ENCODE measurements at places on chromosomes 6 and 20.
A peak's percentile ranks its signal among the peaks of the same experiment; 100 is the strongest.

- no peak for DNase-seq
Observed at GRCh38 chr6:31114541-31114878, at the start of gene PSORS1C1. TSS of gene PSORS1C1 (plus strand) at chr6:31114800. CDS start at chr6:31129633, 14,833 bp downstream.

DNA sequence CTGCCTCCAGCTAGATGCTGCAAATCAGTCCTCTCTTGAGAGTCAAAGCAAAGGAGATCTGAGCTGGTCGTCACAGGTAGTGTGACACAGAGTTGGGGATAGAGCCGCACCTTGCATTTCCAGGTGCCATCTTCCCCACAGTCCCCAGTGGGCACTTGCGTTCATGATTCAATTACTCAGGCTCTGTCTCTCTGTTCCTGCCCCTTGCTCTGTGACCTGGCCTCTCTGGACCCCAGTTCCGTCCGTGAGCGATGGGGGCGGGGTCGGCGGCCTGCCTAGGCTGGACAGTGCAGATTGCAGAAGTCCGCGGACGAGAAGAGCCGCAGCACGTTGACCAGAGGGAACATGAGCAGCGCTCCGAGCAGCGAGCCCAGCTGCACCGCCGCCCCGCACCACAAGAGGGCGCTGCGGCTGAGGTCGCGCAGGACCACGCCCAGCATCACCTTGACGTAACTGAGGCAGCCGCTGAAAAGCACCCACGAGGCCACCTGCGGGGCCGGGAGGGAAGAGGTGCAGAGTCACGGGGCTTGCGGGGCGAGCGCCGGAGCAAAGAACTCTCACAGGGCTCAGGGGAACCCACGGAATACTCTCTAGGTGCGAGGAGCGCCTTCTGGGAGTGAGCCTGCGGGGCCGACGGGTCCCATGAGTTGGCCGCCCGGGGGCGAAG lies 7.4 kb downstream of the SLC52A3 start:
- no peak for DNase-seq

DNA sequence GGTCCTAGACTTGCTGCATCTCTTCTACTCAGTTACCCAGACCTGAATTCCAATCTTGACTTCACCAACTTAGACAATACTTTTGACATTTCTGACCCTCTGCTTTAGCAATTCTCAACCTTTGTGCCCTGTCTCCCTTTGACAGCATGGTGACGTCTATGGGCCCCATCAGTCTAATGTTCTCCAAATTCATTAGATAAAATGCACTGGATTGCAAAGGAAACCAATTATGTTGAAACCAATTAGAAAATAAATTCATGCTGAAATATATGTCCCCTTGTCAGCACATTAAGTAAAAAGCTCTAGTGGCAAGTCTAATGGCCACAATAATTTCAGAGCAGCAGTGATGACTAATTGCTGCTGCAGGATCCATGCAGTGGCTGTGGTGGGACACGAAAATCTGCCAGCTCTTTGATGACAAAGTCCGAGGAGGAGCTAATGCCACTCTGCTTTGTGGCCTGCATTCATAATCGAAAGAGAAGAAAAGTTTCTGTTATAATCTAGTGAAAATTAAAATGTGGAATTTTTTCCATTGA lies 64.0 kb downstream of the BFSP1 start:
- no peak for DNase-seq

- DNase-seq: no peak
Observed at GRCh38 chr6:128648022-128648598, 127.7 kb upstream of the PTPRK start.

GRCh38 chr6:35728683-35729678 lies 7.9 kb upstream of the ARMC12 start:
- no peak for DNase-seq

DNA sequence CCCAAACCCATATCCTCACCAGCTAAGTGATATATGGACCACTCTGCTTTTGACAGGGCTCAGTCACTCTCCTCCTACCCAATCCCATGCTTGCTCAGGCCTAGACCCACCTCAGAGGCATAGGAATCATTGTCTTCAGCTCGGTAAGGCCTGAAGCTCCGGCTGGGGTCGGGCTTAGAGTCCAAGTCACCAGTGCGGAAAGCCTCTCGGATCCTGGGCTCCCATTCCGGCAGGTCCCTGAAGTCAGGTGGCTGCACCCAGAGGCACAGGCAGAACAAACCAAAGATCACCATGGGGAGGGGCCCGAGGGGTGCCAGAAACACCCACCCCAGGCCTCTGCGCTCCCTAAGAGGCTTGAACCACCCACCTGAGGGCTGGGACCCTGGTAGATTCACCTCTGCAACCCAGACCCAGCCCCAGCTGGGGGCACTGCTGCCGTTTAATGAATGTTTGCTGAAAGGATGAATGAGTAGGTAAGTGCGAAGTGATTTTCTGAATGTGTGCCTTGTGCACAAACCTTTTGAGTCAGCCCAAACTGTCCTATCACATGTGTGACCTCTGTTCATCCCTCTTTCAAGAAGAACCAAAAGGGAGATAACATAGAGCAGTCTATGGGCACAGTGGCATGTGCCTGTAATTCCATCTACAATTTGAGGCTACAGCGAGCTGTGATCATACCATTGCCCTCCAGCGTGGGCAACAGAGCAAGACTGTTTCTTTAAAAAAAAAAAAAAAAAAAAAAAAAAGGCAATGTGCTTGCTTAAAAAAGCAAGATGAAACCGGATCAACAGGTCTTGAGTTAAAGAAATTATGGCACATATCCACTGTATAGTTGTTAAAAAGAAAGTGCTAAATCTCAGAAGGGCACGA lies 39.3 kb upstream of the DSN1 start:
- no peak for DNase-seq

GRCh38 chr6:21748343-21749056 lies 154.9 kb downstream of the SOX4 start:
- no peak for DNase-seq

- no peak for DNase-seq
Observed at GRCh38 chr6:15643542-15643941, 19.3 kb downstream of the DTNBP1 start.

- no peak for DNase-seq
Observed at GRCh38 chr6:129124347-129124746, 241.4 kb downstream of the LAMA2 start.

GRCh38 chr20:23147647-23147963 lies 61.5 kb upstream of the CD93 start:
- no peak for DNase-seq

DNA sequence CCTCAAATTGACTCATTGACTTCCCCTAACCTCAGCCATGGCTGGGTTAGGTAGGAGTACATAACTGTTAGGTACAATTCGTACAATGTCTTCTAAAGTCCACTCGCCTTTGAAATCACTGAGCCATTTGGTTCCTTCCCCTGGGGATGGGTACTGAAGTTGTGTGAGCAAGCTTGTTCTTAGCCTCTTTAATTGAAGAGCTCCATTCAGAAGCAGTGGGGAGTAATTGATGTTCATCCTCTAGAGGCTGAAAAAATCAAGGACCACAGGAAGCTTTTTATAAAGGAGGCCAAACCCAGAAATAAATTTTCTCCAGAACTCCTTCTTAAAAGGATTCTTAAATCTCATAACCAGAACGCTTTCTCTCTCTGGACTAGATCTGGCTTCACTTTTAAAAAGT lies 60.6 kb downstream of the ANKS1A start:
- DNase-seq: no peak

GRCh38 chr6:54029187-54029586 lies 82.1 kb upstream of the MLIP start:
- DNase-seq: no peak

GRCh38 chr6:32095338-32096086 lies 13.6 kb downstream of the TNXB start:
- no peak for DNase-seq

DNA sequence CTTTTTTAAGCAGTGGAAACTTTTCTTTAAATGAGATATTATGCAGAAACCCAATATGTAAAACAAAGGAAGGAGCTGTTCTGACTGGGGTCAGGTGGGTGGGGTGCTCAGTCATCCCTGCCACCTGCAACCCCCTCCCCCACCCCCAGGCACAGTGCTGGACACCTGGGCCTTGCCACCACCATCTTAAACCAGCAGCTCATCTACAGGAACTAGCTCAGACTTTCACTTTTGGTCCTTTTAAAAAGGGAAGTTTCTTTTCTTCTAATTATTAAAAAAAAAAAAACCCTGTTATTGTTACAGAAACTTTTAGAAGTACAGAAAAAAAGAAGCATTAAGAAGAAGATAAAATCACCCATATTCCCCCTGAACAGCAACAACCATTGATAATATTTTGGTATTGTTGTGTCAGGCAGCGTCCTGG lies 37.1 kb downstream of the PPP1R16B start:
- no peak for DNase-seq

GRCh38 chr20:55649254-55649653 lies 356.1 kb downstream of the CBLN4 start:
- DNase-seq: no peak

DNA sequence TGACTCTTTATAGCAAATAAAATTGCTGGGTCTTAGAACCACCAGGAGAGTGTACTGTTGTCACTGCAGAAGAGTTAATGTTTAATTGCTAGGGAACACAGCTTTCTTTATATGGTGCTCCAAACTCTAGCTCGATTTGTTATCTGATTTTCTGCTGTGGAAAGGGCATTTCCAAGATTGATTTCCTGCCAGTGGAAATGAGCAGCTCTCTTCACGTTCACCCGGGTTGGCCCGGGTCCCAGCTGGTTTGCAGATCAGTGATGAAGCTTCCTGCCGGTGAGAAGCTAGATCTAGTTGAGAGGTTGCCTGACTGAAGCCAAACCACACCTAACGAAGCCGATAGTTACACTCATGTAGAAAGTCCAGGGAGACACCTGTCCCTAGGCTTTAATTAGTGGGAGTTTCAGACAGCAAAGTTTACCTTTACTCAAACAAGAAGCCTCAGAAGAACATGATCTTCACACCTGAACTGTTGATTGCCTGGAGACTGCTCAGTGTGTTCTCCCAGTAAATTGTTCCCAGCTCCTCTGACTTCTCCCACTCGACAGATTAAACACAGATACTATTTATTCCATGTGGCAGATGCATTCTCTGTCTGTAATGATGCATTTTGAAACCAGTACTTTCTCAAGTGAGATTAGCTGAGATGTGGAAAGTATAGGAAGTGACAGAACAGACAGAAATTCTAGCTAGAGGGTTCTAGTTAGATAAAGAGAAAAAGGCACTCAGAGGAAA lies 27.8 kb downstream of the PAQR8 start:
- DNase-seq: peak; percentile 9

DNA sequence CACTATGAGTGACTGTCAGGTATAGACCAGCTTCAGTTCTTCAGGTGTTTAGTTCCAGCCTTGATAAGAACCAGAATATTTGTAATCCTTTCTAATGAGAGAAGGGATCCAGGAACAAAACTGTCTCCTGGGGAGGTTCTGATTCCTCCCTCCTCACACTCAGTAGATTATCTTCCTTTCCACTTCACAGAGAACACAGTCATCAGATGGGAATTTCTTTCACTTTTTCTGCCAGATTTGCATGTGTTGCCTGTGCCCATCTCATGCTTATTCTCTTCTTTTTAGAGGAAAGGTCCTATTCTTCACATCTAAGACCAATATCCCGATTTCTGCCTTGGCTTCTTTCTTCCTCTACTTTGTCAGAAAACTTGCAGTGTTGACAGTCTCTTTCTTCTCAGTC lies 50.8 kb downstream of the CD109 start:
- no peak for DNase-seq

GRCh38 chr6:12653486-12653885 lies 63.1 kb upstream of the PHACTR1 start:
- DNase-seq: no peak

- no peak for DNase-seq
Observed at GRCh38 chr6:129635396-129636130, 74.4 kb downstream of the ARHGAP18 start.

- no peak for DNase-seq
Observed at GRCh38 chr20:39878809-39879208, 810.2 kb downstream of the MAFB start.

DNA sequence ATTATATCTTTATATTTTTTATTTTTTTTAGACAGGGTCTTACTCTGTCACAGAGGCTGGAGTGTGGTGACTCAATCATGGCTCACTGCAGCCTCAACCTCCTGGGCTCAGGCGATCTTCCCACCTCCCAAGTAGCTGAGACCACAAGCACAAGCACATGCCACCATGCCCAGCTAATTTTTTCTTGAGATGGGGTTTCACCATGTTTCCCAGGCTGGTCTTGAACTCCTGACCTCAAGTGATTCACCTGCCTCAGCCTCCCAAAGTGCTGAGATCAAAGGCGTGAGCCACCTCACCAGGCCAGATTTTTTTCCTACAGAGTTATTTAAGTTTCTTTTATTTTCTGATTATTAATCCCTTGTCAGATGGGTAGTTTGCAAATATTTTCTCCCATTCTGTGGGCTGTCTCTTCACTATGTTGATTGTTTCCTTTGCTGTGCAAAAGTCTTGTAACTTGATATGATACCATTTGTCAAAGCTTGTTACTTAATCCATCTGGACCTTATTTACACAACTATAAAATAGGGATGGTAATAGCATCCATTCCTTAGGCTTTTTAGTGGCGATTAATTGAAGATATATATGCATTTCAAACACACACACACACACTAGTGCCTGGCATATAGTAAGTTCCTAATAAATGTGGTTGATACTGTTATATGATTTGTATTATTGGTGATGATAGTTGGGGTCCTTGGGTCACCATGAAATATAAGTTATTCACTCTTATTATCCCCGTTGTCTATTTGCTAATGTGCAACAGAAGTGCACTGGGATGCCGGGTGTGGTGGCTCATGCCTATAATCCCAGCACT lies 187.1 kb downstream of the BCAS1 start:
- DNase-seq: no peak

DNA sequence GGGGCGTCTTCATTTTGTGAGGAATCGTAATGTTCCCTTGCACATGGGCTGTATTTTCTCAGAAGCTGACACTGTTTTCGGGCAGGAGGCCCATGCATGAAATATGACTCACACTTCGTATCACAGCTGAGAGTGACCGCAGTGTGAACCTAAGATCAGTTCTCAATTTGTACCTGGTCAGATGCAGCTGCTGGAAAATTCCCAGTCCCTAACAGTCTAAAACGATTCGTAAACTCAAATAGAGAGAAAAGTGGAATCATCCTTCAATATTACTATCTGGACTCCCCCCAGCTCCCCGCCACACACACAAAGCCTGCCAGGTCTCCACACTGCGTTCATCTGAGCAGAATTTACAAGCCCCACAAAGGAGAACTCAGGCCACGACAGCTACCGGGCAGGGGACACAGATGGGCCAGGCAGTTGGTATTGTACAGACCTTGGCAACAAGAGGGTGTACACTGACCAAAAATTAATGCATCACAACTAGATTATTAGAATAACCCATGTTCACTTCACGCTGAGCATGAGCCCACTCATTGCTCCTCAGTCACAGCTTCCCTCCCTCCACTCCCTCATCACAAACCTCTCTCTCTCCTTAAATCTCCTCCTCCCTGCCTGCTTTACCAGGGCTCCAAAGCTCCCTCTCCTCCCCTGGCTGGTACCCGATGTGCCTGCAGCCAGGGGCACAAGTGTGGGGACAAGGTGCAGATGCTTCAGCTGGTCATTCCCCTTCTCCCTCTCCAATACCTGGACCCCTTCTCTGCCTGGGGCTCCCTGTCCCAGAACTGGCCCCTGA lies 488.4 kb downstream of the PREX1 start:
- no peak for DNase-seq

- DNase-seq: no peak
Observed at GRCh38 chr6:71326611-71327010, 38.0 kb downstream of the OGFRL1 start.

GRCh38 chr6:51514748-51515402 lies 572.5 kb downstream of the PKHD1 start:
- DNase-seq: no peak

GRCh38 chr6:168155193-168155592 lies 76.2 kb upstream of the FRMD1 start:
- no peak for DNase-seq

All from stimulated activated CD8-positive, alpha-beta memory T cell treated with anti-CD3 and anti-CD28 coated beads, Interleukin-2, amount 100 ng/mL, for 1 hour (primary cell).